Thoracic aorta (tissue), 2 donors: ENCODE measurements at places on chromosomes 16 and 17.

DNA sequence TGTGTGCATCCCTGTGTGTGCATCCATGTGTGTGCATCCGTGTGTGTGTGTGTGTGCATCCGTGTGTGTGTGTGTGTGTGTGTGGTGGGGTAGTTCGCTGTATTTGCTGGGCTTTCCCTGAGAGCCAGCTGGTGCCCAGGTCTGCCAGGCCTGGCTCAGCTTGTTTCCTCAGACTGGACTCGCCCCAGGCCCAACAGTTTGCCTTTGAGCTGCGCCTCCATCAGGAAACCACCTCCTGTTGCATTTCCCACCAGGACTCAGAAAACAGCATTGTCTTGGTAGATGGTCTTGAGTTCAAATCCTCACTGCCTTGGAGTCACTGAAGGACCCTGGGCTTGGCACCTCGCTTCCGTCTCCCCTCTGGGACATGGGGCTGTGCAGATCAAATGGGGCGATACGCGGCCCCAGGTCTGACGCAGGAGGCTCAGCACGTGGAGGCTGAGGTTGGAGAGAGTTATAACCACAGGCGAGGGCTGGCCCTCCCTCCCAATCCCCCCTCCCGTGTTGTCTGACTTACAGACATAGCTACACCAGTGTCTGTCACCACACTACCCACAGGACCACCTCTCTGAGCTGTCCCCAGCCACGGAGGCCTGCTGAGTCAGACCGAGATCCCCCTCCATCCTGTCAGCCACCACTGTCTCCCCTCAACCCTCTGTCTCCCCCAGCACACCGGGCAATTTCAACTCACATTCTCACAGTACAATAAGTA lies 4.7 kb downstream of the ITGAE start:
- no peak for DNase-seq

- no peak for DNase-seq
Observed at GRCh38 chr16:20765732-20766131, 1.9 kb downstream of the ACSM3 start.

DNA sequence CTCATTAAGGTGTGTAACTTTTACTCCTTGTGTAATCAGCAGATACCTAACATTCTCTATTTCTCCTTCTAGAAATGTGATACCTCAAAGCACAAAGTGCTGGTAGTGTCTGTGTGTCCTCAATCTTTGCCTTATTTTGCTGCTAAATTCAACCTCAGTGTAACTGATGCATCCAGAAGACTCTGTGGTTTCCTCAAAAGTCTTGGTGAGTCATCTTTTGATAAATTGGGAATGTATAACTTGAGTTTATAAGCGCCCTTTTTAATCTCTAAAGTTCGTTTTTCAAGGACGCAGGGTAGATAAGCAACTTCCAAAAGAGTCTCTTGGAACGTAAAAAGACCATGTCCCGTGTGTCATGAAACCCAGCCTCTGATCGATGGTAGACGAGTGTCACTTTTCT lies 10.2 kb downstream of the NARF start:
- DNase-seq = no peak

DNA sequence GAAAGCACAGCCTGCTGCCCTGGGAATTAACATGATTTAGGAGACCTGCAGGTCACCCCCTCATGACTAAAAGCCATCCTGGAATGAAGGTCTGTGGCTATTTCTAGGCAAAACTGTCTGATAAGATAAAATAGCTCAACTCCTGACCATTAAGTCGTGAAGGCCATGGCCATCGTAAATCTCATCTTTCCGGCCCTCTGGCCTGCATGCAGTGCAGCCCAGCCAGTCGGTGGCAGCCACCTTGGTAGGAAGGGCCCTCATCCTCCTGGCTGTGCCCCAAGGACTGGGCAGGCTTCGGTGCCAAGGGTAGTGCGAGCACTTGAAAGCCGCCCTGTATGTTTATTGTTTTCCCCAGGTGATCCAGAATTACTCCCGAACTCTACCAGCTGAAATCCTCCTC lies 18.2 kb upstream of the MEOX1 start:
- no peak for DNase-seq

DNA sequence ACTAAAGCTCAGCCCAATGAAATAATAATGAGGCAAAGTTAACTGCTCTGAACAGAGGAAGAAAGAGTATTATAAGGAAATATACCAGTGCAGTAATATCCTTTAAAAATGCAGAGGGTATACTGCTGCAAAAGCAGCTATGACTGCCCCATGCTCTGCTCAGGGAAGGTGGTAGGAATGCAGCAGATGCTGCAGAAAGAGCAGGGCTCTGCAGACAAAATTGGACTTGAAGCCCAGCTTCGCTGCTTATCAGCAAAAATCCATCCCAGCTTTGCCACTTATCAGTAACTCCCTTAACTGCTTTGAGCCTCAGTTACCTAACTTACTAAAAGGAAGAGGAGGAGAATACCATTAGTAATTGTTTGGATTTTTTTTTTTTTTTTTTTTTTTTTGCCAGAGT lies 533.8 kb upstream of the CDH5 start:
- DNase-seq = no peak

- no peak for DNase-seq
Observed at GRCh38 chr17:1606352-1606985, 22.2 kb downstream of the SLC43A2 start.

DNA sequence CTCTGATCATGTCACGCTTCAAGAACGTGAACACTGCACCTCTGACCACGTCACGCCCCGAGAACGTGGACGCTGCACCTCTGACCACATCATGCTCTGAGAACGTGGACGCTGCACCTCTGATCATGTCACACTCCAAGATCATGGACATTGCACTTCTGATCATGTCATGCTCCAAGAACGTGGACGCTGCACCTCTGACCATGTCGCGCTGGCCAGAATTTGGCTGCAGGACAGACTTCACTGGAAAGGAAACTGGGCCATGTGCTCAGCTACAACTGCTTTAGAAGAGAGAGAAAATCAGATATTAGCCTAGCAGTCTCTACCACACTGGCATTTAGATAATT lies 182.7 kb downstream of the RPTOR start:
- DNase-seq = no peak

DNA sequence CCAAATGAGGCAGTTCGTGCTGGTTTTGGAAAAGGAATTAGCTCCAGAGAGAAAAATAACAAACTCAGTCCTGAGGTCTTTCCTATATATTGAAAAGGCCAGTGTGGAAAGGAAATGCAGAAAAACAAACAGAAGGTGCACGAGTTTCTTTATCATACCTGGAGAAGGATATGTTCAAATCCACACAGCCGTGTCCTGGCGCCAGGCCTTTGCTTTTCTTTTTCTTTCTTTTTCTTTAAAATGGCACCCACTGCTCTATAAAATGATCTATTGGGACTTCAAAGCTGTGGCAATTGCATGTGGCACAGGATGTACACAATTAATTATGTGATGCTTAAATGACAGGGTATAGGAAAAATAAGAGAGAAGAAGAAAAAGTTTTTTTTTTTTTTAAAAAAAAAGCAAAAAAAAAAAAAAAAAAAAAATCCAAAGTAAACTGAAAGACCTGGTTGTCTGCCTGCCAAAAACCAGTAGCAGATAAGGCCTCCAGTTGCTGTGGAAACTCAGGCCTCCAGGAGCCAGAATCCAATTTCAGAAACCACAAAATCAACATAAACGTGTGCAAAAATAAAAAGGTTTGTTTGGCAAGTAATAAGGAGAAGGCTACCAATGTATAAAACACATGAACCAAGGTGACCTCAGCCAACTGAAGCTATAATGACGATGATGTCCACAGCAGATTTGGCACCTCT lies 957.6 kb upstream of the SOX9 start:
- DNase-seq = no peak

- DNase-seq = no peak
Observed at GRCh38 chr16:11556945-11557720, 29.6 kb downstream of the LITAF start.

GRCh38 chr16:59567496-59567895 lies 833.4 kb upstream of the GOT2 start:
- DNase-seq = no peak
